ENCODE measurements at places on chromosomes 3 and 15.

DNA sequence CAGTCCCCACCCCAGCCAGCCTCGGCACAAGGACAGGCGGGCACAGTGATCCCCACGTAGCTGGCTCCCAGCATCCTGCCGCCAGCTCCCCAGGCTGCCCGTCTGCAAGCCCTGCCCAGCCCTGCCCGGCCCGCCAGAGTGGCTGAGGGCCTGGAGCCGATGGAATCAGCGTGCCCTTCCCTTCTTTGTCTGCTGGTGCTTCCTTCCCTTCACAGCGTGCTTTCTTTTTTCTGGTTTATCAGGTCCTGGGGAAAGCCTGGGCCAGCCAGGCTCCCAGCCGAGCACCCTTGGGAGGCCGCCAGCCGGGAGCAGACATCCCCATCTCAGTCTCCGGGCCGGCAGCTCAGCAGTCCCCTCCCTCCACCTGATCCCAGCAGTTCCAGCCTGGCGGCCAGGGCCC lies 54.7 kb upstream of the SMAD6 start:
- no peak for DNase-seq

DNA sequence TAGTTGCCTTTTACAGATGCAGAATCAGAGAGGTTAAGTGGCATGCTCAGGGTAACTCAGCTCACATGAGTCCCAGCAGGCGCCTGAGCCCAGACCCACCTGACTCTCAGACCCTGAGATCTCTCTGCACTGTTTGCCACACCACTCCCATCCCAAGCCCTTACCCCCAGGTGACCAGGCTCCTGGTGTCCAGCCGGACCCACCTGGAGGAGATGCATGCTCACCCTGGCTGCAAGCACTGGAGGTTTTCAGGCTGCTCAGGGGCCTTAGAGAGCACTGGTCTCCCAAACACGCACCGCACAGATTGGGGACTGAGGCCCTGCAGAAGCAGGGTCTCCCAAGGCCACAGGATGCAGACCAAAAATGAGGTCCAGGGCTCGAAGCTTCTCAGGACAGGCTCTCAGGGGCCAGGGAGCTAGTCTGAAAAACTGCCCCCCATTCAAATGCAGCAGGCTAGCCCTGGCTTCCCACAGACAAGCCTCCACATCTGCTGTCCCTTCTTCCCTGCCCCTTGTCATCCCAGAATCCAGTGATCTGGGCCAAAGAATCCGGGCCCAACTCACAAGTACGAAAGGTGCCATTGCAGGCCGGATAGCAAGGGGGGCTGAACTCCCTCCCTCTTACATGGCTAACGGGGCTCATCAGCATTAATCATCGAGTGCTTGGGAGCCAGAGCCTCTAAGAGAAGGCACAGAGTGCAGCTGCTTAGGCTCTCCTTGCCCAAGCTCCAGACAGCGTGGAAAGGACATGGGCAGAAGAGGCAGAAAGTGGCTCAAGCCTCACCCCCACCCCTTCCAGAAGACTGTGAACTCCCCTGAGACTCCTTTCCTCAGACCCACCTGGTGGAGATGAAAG lies 90.2 kb upstream of the PRR20G start:
- no peak for DNase-seq

GRCh38 chr15:37093480-37094332 lies 6.6 kb downstream of the MEIS2 start:
- DNase-seq = no peak

GRCh38 chr15:46956456-46956855 lies 760.8 kb upstream of the SEMA6D start:
- no peak for DNase-seq

DNA sequence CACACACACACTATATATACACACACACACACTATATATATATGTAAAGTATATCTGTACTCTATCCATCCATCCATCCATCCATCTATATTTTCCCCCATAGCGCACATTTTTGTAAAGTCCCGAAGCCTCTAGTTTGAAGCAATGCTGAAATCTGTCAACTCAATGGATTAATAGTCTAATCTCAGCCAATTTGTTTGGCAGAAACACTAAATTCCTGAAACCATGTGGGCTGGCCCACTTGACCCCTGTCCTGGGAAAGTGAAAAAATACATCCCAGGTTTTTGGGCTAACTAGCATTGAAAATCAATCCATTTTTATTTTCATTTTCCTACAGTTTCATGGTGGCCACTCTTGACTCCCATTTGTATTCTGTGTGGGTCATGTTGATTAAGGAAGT lies 166.7 kb downstream of the SLCO3A1 start:
- no peak for DNase-seq

GRCh38 chr3:38260474-38260873 lies 5.1 kb upstream of the SLC22A13 start:
- DNase-seq = no peak

DNA sequence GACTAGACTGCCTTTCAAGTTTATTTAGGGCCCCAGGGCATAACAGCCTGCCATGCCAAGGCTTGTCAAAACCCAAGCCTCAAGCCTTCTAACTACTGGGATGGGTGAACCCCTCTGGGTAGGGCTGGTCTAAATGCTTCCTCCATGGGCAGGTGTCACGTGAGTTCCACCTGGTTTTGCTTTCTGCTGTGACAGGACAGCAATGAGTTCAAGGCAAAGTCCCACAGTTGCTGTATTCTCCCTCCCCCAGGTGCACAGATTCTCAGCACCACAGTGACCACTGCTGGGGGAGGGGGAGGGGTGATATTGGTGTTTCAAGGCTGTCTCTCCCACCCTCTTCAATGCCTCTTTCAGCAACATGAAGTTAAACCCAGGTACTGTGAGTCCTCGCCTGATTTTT lies 46.9 kb upstream of the UBE2Q2 start:
- no peak for DNase-seq

GRCh38 chr3:4351164-4351855 lies 48.1 kb downstream of the SETMAR start:
- no peak for DNase-seq

DNA sequence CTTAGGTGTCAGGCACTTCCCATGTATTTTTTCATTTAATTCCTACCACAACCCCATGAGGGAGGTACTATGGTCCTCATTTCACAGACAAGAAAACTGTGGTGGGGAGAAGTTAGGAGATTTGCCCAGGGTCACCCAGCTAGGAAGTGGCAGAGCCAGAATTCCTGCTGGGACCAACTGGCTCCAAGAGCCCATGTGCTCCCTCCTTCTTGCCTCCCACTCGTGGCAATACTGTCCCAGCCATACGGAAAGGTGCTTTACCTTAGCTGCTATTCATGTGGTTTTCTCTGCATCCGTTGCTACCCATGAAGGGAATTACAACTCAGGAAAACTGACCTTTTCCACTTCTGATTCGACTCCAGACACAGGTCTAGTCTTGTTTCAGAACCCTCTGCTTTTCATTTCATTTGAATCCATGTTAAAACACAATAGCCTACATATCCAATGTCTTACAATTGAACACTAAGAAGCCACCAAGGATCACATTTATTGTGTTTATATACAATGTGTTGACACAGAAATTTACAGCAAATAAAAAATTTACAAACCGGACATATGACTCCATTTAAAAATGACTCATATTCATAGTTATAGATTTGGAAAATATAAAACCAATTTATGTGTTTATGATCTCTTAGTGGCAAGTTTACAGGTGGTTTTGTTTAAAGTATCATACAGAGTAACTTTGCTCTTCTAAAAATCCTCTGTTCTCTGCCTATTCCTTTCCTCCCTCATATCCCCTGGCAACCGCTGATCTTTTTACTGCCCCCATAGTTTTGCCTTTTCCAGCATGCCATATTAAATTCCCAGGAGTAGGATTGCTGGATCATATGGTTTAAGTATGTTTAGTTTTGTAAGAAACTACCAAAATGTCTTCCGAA lies 58.8 kb downstream of the BTD start:
- no peak for DNase-seq

GRCh38 chr3:36866368-36866767 lies 78.5 kb downstream of the TRANK1 start:
- DNase-seq = no peak

DNA sequence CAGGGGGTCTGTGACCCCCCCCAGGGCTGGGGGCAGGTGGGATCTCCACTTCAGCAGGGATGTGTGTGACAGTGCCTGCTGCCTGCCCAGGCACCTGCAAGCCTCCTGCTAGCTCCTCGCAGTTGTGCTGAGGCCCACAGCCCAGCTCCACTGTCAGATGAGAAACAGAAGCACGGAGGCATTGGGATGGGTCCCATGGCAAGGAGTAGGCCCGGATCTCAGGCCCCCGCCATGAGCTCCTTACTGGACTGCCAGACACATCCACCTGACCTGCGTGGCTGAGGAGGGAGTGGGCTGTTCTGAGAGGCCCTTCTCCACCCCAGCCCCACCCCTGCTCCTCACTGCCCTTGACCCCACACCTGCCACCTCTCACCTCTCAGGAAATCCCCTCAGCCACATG lies 18.2 kb upstream of the SKOR1 start:
- no peak for DNase-seq

DNA sequence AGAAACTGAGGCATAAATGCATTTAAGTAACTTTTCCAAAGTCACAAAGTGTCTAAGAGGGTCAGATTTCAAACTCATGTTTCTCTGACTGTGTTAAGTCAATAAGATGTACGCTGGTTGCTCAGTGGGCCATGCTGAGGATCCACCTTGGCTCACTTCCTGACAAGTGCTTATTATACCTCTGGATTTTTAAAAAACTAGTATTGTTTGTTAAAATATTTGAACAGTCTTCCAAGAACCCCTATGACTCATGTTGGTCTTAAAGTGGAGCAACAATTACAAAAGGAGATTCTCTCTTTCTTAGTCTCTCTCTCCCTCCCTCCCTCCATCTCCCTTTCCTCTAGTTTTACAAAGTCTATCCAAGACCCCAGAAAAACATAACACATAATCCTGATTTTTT lies 1050.2 kb downstream of the AGBL1 start:
- DNase-seq = no peak

DNA sequence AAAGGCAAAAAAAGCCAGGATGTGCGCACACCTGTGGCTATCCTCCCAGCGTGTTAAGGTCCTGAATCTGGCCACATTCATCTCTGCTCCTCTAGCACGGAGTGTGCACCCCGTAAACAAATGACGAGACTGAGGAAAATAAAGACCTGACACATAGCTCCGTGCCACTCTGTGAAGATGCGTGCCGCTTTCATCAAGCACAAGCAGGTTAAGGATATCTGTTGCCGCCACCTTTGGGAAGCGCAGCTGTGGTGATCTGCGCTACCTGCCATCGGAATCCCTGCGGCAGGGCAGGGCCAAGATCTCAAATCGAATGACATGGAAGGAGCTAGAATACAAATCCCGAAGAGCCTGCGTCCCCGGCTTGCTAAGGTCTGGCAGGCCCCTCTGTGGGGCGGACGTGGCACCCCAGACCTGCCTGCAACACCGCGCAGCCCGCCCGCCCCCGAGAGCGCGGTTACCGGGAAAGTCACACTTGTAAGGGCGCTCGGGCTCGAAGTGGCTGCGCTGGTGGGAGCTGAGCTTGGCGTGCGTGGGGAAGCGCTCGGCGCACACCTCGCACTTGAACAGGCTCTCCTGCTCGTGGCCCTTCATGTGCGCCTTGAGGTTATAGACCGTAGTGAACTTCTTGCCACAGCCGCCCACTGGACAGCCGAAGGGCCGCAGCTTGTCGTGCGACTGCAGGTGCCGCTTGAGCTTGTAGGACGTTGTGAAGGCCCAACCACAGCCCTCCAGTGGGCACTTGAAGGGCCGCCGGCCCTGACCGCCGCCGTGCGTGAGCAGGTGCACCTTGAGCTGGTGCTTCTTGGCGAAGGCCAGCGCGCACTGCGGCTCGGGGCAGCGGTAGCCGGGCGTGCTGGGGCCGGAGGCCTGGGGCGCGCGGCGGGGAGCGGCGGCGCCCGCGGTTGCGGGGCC lies 936 bp downstream of the ZXDC start:
- no peak for DNase-seq

- no peak for DNase-seq
Observed at GRCh38 chr3:30354972-30355371, 251.4 kb upstream of the TGFBR2 start.

- DNase-seq = no peak
Observed at GRCh38 chr3:3023111-3023745, 86.9 kb downstream of the IL5RA start.

DNA sequence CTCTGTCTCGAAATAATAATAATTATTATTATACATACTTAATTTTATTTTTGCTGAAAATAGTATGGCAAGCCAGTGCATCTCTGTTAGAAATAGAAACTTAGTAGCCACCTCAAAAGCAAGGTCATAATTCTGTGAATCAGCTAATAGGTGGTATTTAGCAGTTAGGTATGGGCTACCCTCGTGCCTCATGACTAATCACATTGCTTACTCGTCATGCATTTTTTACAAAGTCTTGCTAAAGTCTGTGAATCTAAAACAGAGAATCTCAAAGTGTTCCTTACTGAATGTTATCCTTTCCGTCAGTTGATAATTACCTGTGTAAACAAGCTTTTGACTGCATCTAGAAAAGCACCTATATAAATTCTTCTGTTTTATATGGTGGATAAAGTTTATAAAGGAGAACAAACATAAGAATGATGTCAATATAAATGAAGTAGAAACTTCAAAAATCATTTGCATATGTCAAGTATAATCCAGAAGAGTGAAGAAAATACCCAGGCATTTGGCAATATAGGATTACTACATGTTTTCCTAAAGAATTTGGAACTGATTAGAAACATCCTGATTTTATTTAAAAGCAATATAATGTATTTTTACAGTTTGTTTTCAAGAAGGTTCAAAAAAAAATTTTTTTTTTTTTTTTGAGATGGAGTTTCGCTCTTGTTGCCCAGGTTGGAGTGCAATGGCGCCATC lies 6.2 kb downstream of the PPARG start:
- DNase-seq = peak; percentile 44

DNA sequence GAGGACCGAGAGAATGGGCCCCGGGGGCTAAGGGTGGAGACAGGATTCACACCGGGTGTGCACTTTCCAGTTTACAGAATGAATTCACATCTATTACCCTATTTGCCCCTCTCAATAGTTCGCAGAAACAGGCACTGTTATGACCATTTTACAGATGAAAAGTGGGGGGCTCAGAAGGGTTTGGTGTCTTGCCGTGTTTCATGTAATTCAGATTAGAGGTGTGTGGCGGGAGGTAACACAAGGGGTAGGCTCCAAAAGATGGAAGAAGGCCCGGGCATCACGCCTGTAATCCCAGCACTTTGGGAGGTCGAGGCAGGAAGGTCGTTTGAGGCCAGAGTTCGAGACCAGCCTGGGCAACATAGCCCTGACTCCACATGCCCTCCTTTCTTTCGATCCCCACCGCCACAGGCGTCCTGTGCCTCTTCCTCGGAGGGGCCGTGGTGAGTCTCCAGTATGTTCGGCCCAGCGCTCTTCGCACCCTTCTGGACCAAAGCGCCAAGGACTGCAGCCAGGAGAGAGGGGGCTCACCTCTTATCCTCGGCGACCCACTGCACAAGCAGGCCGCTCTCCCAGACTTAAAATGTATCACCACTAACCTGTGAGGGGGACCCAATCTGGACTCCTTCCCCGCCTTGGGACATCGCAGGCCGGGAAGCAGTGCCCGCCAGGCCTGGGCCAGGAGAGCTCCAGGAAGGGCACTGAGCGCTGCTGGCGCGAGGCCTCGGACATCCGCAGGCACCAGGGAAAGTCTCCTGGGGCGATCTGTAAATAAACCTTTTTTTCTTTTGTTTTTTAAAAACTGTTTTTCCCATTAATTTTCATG lies 3.4 kb downstream of the DUOXA2 start:
- no peak for DNase-seq

GRCh38 chr3:194469977-194470376 lies 16.8 kb downstream of the ATP13A3 start:
- DNase-seq = no peak

Data from amniotic stem cell (primary cell).